ENCODE measurements at places on chromosomes 2 and 18. TPM values are rescaled to one million over a fixed set of nuclear protein-coding genes. Genes with fewer than 3 reads are reported as not detected.

- no peaks in the 10 kb centered on the region for H3K36me3 ChIP-seq
- no peaks in the 10 kb centered on the region for H3K4me1 ChIP-seq
- DNase-seq, result no peak
- H3K27ac ChIP-seq, result no peak overlapping the region
- H3K4me3 ChIP-seq, result no peak overlapping the region
Observed at GRCh38 chr2:146952696-146953095, 892.1 kb upstream of the ACVR2A start.

GRCh38 chr2:208062113-208062512, 36.8 kb upstream of the PLEKHM3 start:
- H3K27me3 ChIP-seq, result no peaks in the 10 kb centered on the region
- no peaks in the 10 kb centered on the region for H3K4me1 ChIP-seq
- peak; percentile 42 for DNase-seq
- no peak overlapping the region for H3K4me3 ChIP-seq

DNA sequence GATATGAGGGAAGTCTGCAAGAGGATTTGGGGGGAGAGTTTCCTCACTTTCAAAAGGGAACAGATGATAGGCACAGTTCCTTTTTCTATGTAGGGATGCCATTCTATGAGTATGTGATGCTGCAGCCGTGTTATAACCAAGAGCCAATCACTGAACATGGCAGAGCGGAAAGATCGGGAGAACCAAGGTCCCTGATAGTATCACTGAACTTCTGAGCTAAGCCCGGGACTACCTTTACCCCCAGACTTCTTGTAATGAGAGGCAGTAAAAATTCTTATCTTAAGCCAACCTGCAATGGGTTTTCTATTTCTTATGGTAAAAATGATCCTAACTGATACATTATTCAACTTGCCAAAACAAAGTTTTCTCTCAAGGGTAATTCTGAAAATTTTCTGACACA, 21.6 kb upstream of the SLC1A4 start:
- no peaks in the 10 kb centered on the region for H3K4me1 ChIP-seq
- H3K36me3 ChIP-seq, result no peaks in the 10 kb centered on the region
- no peak overlapping the region for H3K27ac ChIP-seq

GRCh38 chr18:23114171-23114881, 21.0 kb upstream of the CABLES1 start:
- peaks cover 10% of the 10 kb centered on the region for H3K4me1 ChIP-seq
- H3K36me3 ChIP-seq, result peaks cover 3% of the 10 kb centered on the region
- DNase-seq, result no peak
- no peak overlapping the region for H3K4me3 ChIP-seq

DNA sequence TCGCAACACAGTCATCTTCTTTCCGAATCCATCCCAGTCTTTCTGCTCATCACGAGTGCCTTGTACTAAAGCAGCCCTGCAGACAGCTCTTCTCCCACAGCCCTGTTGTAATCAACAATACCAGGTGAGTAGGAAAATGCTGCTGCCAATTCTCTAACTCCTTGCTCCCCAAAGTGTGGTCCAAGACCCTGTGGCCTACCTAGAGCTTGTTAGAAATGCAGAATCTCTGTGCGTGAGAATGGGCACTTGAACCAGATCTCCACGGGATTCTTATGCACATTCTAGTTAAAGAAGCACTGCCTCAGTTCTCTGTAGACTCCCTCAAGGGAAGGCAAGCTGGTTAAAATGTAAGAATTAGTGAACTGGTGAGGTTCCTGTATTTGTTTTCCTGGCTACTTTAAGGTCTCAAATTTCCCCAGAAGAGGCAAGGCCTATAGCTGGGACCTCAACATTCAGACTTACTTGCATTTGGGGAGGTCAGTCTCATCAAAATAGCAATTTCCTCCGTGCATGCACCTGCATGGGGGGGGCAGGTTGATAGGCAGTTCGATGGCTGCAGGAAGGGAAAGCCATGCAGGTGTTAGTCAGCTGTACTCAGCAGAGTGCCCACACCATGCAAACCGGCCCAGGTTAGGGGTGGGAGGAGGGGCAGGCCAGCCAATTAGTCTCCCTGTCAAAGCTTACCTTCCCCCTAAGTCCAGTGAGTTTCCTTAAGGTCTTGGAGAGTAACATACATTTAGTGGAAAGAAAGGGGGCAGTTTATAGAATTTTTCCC, 70.8 kb downstream of the DHRS9 start:
- no peaks in the 10 kb centered on the region for H3K4me1 ChIP-seq
- no peak overlapping the region for H3K27ac ChIP-seq
- H3K27me3 ChIP-seq, result no peaks in the 10 kb centered on the region
- no peak for DNase-seq
- H3K36me3 ChIP-seq, result no peaks in the 10 kb centered on the region

Gene SH3RF3
- total RNA-seq, result 3.9 TPM

- H3K27ac ChIP-seq, result no peak overlapping the region
- H3K36me3 ChIP-seq, result no peaks in the 10 kb centered on the region
- no peak overlapping the region for H3K4me3 ChIP-seq
- no peak for DNase-seq
- peaks cover 9% of the 10 kb centered on the region for H3K4me1 ChIP-seq
- no peaks in the 10 kb centered on the region for H3K27me3 ChIP-seq
Observed at GRCh38 chr2:207112785-207113184, 53.0 kb downstream of the KLF7 start.

DNA sequence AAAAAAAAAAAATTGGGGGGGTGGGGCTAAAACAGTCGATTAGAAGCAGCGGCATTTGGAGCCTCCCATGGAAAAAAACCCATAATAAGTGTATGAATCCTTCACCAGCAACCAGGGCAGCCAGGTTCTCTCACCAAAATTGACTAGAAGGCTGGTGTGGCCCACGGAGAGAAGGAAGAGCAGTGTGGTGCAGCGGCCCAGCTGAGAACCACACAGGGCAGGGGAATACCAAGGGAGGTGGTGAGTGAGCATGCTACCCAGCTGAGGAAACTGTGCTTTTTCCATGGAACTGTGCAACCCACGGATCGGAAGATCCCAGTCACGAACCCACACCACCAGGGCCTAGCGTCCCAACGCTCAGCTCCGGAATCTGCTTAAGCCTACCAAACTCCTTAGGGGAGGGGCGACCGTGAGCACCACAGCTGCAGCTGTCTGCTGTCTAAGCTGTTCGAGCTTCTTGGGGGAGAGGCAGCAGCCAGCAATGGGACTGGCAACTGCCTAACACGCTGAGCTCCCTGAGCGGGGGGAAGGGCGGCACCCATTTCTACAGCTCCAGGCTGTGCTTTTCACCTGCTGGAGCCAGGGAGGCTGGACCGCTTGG, 1037.2 kb upstream of the ACVR2A start:
- H3K4me1 ChIP-seq, result no peaks in the 10 kb centered on the region
- H3K4me3 ChIP-seq, result no peak overlapping the region
- no peaks in the 10 kb centered on the region for H3K36me3 ChIP-seq
- no peak for DNase-seq
- H3K27me3 ChIP-seq, result no peaks in the 10 kb centered on the region
- no peak overlapping the region for H3K27ac ChIP-seq

Gene STAT4
- 140 TPM for total RNA-seq

- no peak overlapping the region for H3K4me3 ChIP-seq
- DNase-seq, result no peak
- no peak overlapping the region for H3K27ac ChIP-seq
- no peaks in the 10 kb centered on the region for H3K4me1 ChIP-seq
Observed at GRCh38 chr18:32888306-32888705, 115.5 kb upstream of the KLHL14 start.

Data from T-cell (primary cell).